DMS53 (cell line): ENCODE measurements at places on chromosomes 1 and 21.

- DNase-seq: no peak
These were observed 55.8 kb upstream of the LDLRAP1 start for GRCh38 chr1:25487628-25488027.

DNA sequence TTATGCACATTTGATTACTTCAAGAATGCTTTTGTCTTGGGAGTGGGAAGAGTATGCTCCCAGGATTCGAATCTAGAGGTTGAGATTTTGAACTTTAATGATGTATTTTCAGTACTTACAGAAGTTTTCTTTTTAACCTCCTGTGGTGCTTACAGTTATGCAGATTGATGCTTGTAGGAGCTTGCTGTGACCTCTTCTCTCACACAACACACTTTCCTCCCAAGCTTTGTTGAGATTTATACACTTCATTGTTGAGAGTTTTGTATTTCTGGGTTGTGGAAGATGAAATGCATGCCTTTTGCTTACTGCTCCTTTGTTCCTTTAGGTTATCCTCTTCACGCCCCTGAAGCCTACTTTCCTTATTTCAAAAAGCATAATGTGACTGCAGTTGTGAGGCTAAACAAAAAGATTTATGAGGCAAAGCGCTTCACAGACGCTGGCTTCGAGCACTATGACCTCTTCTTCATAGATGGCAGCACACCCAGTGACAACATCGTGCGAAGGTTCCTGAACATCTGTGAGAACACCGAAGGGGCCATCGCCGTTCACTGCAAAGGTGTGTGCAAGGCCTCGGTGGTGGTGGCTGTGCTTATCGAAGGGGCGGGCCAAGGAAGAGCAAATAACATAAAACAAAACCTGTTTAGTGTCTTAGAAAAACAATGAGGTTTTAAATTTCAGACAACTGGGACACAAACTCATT is 75.5 kb upstream of the GPR88 start:
- no peak for DNase-seq

- no peak for DNase-seq
These were observed 1.4 kb downstream of the SLFNL1 start for GRCh38 chr1:41020109-41020576.

DNA sequence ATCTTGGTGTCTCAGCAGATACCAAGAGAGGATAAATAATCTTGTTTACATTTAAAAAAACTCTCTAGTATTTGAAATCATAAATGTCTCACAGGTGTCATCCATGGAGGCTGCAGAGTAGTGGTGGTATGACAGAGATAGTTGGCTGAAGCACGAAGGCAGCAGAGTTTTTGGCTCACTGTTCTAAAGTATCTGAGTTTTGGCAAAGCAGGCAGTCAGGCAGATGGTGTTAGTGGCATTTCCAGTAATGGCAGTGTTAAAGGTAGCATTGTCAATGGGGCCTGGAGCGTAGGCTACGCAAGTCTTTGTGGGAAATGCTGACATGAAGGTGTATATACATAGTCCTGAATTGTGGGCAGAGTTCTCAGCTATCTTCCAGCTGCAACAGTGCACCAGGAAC is 68.5 kb upstream of the HSD17B7 start:
- DNase-seq: no peak

DNA sequence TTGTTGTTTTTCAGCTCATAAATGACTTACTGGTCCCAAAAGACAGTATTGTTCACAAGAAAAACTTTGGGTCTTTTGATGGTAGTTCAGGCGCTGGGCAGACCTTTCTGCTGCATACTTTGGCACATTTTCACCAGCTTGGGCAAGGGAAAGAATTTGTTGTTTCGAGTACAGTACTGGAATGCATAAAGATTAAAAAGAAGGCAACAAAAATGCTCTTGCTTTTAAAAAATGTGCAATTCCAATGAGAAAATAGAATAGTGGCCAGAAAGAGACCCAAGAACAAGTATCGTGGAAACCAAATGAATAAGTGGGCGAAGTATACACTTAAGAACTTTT is 56.0 kb downstream of the CLIC6 start:
- no peak for DNase-seq

GRCh38 chr1:165052936-165053335 is 303.6 kb downstream of the LMX1A start:
- no peak for DNase-seq

DNA sequence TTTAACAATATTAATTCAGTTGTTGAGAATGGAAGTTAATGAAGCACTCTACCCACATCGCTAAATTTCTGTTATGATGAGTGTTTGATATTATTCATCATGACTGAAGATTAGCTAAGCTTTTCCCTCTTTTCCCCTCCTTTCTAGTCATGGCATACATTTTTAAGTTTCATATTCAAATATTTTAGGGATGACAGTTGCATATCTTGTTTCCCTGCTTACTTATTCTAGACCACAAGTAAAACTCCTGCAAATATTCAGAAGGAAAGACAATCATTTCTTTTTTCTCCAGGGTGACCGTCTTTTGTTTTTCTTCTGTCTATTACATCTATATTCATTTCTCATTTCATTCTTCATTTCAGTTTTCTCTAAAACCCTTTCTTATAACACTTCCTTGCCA is 906.0 kb downstream of the ADGRL2 start:
- DNase-seq: no peak

GRCh38 chr1:233440951-233441401 is 113.5 kb downstream of the MAP3K21 start:
- DNase-seq: peak; percentile 85

DNA sequence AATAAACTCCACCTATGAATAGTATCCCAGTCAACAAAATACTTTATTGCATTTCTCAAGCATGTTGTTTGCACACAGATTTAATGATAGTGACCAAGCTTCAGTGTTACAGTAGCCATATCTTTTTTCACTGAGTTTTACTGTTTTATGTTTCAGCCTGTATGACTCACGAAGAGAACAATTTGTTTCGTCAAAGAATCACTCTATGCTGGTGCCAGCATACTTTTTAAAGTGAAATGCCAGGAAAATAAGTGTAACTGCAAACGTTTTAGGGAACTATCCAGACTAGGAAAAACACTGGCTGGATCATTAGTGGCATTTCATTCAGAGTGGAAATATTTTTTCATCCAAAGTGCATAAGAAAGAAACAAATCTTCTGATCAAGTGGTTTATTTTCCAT is 210.8 kb downstream of the COL11A1 start:
- no peak for DNase-seq

- no peak for DNase-seq
These were observed 5.9 kb upstream of the BCAR3 start for GRCh38 chr1:93687542-93687941.

GRCh38 chr1:54054438-54054749 is 986 bp downstream of the TCEANC2 start:
- DNase-seq: peak; percentile 29

DNA sequence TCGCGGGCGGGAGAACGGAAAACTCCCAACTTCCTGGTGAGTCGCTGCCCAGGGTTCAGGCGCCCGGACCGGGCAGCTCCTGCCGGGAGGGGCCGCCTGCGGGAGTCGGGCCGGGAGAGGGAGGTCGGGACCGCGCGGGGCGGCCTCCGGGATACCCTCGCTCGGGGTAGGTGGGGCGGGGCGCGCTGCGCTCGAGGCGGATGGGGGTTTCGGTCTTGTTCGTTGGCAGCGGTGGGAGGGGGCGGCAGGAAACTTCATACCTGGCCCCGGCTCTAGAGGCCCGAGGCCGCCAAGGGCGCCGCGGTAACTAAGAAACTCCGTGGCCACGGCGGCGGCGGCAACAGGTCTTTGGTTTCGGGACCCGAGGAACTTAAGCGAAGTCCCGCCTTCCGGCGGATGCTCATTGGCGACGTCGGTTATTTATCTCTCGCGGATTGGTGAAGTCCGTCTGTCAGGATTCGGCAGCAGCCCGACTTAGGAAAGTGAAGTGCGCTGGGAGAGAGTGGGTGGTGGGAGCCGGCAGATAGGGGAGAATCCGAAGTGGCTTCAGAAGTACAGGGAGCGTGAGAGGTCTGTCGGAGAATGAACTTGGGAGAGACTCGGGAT is 546 bp downstream of the NEK7 start:
- peak; percentile 94 for DNase-seq

DNA sequence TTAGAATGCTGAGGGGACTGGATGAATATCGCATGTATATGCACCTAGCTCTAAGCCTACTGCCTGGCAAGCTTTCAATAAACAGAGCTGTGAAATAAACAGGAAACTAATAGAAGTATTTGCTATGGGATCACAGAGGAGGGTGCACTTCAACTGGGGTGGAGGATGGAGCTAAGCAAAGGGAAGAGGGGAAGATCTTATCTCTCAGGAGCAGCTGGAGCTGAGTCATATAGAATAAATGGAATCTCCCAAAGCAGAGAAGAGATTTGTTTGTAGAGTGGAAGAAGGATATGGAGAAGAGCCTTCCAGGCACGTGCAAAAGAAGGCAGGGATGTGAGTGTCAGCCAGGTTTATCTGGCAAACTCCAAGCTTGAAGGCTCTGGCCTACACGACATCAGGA is 17.0 kb upstream of the KCNA10 start:
- peak; percentile 95 for DNase-seq

- no peak for DNase-seq
These were observed 51.5 kb downstream of the PRDM2 start for GRCh38 chr1:13751458-13751871.

DNA sequence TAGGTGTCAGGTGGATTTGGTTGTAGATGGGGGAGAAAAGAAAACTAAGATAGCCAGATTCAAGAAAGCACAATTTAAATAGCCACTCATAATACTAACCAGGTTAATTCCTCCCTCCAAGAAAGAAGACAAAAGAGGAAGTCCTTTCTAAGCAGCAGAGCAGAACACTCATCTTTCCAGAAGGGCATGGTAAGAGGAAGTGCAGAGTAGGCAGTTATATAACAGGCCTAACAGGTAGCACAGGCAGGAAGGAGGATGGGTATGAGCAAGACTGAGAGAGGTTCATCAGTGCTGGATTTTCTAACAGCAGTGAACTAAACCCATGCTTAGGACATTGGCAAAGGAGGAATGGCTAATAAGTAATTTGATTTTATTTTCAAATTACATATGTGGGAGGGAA is 517.5 kb downstream of the PLPP3 start:
- DNase-seq: peak; percentile 94

DNA sequence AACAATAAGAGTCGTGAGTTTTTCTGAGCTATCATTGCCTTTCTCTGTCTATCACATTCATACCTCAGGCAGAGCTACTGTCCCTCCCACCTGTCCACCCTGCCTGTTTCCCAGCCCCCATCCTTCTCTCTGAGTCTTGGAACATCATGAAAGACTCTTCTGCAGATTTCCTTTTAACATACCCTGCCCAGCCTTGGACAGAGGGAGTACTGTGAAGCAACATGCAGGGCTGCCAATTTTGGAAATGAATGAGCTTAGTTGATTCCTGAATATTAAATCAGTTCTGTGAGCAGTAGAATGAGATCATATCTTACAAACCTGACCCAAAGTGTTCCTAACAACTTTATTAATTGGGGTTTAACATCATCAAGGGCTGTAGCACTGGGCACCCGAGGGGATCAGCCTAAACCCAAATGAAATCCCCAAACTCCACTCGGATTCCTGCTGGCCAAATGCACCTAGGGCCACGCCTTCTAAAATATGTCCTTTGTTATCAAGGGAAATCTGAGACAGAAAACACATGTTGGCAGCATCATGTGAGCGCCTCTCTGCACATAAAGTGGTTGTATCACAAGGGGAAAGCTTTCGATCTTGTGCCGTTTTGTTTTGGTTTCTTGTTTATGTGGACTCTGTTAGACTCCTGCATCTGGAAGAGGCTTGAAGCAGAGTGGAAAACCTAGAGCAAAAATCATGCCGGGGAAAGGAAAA is 357.6 kb downstream of the KIF26B start:
- DNase-seq: no peak

DNA sequence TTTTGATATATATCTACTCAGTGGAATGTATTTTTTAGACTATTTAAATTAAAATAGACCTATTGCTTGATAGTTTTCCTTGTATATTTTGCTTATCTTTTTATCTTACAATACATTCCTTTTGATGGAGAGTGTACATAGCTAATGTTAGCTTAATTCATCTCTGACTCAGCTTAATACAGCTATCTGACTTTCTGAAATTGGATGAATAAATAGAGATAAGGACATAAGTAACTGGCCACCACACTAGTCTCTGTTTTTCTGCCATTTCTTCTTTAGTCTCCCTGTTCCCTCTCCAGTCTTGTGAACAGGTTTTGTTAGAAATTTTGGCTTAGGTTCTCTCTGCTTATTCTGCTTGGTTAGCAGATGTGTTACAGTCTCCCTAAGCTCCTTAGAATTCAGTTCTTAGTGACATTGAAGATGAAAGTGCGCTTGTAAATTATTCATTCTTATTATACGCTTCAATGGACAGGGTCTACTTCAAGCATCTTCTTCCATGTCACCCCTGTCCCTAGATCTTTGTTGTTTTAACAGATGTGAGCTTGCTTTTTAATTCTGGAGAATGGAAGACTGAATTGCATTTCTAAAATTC is 59.6 kb downstream of the XPR1 start:
- DNase-seq: no peak

- DNase-seq: peak; percentile 86
These were observed 14.5 kb downstream of the RGS4 start for GRCh38 chr1:163083690-163084089.

GRCh38 chr1:14850563-14850962 is 252.1 kb downstream of the KAZN start:
- DNase-seq: no peak
